ENCODE measurements at places on chromosomes 4 and X.

- DNase-seq = no peak
Measured at GRCh38 chr4:8846826-8847225, 24.8 kb downstream of the HMX1 start.

DNA sequence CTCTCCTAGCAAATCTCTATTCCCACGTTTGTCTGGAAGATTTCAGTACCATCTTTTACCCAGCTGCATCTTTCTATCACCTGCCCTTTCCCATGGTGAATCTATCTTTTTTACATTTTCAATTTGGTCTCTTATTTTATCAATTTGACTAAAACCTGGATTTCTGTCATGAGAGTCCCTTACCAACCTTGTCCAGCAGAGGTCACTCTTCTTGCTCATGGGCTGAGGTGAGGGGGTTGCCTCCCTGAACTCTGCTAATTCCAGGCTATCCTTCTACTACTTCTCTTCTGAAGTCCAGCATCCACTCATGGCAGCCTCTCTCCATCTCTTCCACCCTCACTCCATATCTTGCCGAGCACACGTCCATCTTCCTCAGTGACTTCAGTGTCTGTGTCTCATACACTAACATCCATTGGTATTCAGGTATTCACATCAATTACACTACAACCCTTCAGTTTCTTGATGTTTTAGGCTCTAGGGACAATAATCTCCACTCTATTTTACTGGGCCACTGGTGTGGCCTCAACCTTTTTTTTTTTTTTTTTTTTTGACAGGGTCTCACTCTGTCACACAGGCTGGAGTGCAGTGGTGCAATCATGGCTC, 17.8 kb upstream of the ZNF827 start:
- no peak for DNase-seq

DNA sequence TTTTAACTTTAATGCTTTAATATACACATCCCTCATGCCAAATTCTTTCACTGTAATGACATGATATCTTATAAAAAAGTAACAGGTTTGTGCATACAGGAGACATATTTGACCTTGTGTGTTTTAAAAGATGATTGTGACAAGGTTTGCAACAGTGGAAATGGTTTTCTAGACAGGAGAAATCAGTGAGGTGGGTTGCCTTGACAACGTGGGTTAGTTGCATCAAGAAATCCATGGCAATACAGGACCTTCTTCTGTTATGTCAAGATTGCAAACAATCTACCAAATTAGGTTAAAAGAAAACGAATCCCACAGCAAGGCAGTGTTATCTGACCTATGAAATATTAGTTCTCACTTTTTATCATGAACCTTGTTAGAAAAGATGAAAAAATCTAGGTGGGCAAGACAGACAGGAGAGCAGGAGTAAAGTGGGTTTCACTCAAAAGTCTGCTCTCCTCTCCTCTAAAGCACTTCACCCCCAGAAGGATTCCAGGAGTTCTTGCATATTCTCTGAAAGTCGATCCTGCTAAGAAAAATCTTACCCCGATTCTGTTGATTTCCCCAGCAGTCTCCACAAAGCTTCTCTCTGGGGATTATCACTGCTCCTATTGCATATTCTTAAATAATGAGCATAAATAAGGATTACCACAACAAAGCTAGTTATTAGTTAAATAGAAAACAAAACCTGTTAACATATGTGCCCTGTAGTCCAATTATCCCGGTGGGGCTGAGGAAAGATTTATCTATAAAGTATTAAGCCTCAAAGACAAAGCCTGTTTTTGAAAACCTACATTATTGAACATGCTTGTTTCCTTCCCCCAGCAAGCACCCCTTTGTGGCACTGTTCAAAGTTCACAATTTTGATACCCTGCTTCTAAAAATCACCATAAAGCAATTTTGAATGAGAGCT, 71.0 kb downstream of the TMA16 start:
- no peak for DNase-seq

DNA sequence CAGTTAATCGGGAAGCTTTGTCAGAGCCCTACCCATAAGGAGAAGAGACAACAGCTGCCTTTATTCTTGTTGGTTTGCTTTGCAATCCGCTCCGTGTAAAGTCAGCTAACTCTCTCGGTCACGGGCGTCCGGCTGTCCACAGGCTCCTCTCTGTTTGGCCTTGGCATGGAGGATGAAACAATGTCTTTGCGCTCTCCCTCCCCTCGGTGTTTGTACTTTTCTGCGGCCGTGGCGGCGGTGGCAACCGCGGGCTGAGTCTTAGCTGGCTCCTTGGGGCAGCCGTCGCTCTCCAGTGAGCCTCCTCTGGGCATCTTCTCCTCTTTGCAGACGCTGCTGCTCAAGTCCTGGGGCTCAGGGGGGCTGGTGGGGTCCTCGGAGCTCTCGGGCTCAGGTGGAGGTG, 10.6 kb upstream of the IRAK1 start:
- no peak for DNase-seq

GRCh38 chr4:40099010-40099409, 42.4 kb downstream of the N4BP2 start:
- no peak for DNase-seq

GRCh38 chr4:37597034-37597433, 89.1 kb downstream of the RELL1 start:
- no peak for DNase-seq

DNA sequence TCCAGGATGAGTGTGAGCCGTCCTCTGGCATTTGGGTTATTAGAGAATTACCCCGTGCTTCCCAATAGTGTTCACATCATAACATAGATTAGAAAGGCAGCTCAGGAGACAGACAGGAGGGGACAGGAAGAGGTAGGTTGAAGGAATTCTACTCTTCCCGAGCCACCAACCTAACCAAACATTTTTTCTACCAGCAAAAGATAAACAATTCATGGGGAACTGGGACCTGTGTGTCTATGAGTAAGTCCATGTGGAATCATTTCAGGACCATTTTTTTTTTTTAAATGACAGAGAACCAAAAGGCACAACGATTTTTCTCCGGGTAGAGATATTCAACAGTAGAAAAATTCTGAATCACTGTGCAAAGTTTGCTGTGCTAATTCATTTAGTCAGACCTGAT, 174.2 kb upstream of the ETNPPL start:
- no peak for DNase-seq

DNA sequence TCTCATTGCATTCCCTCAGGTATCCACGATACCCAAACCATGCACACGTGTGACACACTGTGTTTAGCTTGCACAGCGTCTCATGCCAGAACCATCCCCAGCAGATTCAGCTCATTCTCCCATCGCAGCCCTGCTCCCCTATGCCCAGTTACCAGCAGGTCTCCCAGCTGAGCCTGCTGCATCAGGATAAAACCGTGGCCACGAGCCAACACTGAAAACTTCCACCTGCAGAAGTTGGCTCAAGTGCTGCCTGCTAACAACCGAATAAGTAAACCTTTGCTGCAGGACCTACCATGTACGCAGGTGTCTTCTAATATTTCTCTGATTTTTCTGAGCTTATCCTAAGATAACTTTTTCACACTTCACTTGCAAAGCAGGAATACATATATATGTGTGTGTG, 120.4 kb upstream of the STS start:
- no peak for DNase-seq

DNA sequence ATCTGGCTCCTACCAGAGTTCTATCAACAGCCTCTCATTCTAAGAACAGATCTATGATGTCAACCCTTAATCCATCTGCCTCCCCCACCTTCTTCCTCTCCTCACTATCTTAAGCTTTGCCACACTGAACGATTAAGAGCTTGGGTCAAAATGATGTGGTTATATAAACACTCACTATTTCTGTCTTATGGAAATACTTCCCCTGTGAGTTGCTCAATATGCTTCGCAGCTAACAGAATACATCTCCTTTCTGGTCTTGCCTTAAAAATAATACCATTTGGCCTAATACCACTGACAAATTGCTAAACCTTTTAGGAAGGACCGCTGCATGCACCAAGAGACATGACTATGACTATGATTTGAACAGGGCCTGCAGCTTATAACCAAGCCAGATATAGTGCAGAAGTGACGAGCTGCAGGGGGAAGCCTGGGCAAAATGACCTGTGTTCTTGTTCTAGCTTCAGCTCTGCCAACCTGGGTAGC, 130.9 kb downstream of the RNF150 start:
- no peak for DNase-seq

DNA sequence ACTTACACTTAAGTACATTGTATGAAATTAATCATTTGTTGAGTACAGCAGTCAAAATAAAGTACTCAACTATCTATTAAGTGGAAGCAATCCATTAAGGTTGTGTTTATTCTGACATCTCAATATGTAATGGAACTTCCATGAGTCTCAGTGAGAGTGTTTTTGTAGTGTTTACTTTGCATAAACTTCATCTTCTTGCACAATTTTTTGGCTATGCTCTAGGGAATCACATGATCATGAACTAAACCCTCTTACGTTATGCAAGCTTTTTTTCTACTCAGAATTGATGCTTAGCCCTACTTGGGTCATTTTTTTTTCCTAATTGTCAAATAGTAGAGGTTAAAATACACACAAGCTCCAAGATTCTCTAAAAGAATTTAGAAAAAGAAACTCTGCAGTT, 21.1 kb upstream of the PIGA start:
- no peak for DNase-seq

- DNase-seq = no peak
Measured at GRCh38 chr4:153955327-153955726, 166.4 kb upstream of the SFRP2 start.

DNA sequence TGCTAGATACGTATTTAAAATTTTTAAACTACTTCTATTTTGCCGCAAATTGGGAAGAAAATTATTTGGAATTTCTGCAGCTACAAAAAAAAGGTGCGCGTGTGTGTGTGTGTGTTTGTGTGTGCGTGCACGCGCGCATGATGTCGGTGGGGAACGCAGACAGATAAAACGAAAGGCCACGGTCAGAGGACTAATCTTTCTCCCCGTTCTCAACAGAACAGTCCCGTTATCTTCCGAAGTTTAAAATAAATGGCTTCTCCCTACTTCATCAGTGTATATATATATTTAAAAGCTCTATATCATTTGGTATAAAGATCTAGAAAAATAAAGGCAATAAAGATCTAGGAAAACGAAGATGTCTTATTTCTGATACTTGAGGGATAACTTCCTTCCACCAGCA, 1.5 kb downstream of the MGARP start:
- no peak for DNase-seq

DNA sequence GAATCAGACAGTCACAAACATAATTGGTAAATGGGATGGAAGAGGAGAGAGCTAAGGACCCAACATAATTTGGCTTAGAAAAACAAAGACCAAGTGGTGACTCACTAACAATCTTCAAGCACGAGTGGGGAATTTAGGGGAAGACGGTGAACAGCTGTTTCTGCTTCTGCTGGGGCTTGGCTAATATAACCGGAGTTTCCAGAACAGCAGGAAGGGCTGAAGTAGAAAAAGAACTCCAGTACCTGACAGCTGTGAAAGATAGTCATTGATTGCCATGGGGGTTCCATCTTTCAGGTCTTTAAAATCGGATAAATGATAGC, 290.9 kb upstream of the LDB2 start:
- DNase-seq = no peak

DNA sequence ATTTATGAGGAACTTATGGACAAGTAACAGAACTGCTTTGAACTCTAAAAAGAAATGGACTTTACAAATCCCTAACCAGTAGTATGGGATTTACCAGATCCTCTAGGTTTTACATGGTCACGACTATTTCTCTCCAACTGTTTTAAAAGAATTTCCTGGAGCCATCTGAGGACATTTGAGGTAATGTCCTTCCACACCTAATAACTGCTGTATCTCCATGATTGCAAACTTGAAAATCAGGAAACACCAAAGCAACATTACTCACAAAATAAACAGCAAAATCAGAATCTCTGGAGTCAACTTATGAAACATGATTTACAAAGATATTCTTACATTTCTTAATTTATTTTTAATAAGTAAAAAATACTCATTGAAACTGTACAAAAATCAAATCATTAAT, 58.0 kb downstream of the STAP1 start:
- DNase-seq = no peak
